CD4-positive, alpha-beta T cell treated with Interleukin-12 subunit alpha and Interleukin-12 subunit beta, for 1 hour (primary cell): ENCODE measurements at places on chromosomes 1 and 21.

- no peak for DNase-seq
Measured at GRCh38 chr1:155305881-155306391, 2.7 kb upstream of the FDPS start.

DNA sequence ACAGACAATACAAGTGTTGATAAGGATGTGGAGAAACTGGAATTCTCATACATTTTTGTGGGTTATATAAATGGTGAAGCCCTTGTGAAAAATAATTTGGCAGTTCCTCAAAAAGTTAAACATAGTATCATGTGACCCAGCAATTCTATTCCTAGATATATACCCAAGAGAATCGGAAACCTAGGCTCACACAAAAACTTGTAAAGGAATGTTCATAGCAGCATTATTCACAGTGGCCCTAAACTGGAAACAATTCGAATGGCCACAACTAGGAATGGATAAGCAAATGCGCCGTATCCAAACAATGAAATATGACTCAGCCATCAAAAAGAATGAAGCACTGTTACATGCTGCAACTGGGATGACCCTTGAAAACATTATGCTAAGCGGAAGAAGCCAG is 3.9 kb upstream of the CD247 start:
- no peak for DNase-seq

GRCh38 chr1:7471836-7472235 is 299.3 kb upstream of the VAMP3 start:
- no peak for DNase-seq

- peak; percentile 62 for DNase-seq
Measured at GRCh38 chr1:67211589-67212563, 45.6 kb downstream of the IL23R start.

GRCh38 chr1:85371021-85371420 is 93.9 kb downstream of the DDAH1 start:
- no peak for DNase-seq

DNA sequence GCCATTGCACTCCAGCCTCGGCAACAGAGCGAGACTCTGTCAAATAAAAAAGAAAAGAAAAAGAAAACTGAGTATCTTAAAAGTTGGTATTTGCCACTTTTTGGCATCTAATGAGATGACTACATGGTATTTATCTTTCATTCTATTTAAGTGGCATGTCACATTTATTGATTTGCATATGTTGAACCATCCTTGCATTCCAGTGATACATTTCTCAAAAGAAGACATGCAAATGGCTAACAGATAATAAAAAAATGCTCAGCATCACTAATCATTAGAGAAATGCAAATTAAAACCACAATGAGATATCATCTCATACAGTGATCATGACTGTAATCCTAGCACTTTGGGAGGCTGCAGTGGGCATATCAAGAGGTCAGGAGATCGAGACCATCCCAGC is 28.1 kb downstream of the SFPQ start:
- DNase-seq = no peak

DNA sequence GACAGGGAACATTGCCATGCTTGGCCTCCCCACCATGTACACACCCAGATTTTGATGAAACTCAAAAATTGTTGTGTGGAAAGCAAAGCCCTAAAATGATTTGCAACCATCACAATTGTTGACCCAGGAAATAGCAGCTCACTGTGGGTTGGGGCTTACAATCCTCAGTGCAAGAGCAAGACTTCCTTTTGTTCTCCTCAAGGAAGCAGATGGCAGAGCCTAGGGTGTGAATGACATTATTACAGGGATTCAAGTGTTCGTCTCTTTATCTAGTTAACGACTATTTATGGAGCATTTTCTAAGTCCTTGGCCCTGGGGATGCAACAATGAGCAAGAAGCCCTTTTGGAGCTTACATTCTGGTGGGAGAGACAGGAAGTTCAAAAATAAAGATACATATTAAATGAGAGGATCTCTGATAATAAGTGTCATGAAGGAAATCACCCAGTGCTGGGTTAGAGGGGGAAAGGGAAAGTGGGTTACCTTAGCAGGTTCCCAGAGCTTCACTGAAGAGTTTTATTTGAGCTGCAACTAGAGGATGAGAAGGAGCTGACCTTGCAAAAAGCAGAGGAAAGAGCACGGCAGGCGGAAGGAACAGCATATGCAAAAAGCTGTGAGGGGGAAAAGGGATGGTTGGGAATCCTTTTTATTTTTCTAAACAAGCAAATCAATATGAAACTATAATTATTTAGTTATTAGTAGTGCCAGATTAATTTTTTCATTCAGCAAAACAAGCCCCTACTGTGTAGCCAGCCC is 38.5 kb upstream of the ID3 start:
- DNase-seq = no peak

- DNase-seq = no peak
Measured at GRCh38 chr1:19396280-19396679, 84.2 kb downstream of the SLC66A1 start.

DNA sequence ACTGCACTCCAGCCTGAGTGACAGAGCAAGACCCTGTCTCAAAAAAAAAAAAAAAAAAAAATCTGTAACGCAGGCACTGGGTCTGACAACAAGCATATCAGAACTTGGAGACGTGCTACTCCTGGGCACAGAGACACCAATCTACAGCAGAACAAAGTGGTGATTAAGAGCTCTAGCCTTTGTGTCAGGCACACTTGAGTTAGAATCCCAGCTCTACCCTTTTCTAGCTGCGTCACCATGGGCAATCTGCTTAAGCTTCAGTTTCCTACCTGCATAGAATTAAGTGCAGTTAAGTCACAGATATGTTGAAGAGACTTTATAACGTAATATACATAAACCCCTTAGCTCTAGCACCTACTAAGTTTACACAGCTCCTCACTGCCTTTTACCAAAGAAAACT is 3.4 kb upstream of the CDCA8 start:
- DNase-seq = no peak

- no peak for DNase-seq
Measured at GRCh38 chr21:34761758-34762330, 93.0 kb downstream of the CLIC6 start.

DNA sequence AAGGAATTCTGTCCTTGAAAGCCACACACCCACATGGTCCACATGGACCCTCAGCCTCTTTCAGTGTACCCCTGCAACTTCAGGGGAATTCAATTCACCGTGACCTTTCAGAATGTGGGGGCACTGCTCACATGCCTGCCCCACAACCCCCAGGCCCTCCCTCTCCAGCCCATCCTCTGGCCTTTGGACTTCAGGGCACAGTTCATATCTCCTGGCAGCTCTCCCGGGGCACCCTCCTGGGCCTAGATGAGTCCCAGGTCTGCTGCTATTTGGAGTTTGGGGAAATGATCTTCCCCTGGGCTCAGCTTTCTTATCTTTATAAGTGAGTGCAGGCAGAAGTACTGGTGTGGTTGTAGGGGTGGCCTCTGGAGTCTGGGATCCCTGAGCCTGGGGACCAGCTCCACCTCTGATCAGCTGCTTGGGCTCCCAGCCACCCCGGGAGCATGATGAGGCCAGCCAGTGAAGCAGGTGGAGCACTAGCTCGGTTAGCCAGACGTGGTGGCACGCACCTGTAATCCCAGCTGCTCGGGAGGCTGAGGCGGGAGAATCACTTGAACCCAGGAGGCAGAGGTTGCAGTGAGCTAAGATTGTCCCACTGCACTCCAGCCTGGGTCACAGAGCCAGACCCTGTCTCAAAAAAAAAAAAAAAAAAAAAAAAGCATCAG is 15.8 kb downstream of the C1orf167 start:
- DNase-seq = no peak

- DNase-seq = no peak
Measured at GRCh38 chr1:62995173-62995572, 211.2 kb downstream of the ATG4C start.

DNA sequence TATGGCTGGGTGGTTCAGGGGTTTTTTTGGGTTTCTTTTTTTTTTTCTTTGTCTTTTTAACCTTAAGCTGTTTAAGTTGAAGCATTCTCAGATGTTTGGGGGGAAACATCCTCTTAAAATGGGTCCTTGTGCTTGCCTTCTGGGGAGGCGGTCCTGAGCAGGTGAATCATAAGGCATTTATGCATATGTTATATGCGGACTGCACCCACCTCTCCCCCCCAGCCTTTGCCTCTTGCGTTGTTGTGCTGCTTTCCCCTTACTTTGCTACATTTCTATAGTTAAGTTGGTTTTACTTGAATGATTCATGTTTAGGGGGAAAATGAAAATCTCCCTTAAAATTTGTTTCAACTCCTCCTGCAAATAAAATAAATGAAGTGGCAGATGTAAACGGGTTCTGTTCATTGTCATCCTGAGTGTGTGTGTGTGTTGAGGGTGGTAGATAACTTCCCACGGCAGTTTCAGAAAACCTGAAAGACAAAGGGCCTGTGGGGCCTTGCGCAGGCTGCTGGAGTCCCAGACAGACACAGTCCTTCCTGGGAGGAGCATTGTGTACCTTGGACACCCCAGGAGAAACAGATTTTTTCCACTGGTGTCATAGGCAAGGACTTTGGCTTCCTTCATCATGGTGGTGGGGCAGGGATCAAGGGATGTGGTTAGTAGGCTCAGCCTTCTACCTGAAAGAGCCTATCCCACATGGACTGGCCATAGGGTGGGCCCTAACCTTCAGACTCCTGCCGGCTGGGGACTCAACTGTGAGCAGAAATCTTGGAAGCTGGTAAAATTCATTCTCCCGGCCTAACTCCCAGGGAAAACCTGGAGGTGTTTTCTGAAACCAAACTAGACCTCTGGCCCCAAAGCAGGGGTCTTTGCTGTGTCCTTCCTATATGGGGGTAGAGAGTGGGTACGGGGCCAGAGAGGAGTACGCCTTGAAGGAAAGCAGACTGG is 926 bp upstream of the SH3D21 start:
- no peak for DNase-seq

DNA sequence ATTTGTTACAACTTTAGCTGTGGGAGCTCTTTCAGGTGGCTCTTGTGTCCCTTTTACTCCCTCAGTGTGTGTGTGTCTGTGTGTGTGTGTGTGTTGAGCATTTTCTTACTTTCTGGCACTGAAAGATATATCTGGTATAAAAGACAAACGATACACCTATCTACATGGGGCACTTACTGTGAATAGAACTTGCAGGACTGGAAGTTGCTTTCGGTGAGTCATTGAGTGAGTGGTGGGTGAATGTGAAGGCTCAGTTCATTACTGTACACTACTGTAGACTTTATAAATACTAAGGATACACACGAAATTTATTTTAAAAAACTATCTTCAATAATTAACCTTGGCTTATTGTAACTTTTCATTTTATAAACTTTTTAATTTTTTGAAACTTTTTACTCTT is 38.7 kb downstream of the BTBD8 start:
- no peak for DNase-seq

GRCh38 chr1:30756545-30757351 is 826 bp downstream of the LAPTM5 start:
- peak; percentile 79 for DNase-seq

GRCh38 chr1:2386636-2387611 is 4.4 kb downstream of the MORN1 start:
- DNase-seq = no peak

DNA sequence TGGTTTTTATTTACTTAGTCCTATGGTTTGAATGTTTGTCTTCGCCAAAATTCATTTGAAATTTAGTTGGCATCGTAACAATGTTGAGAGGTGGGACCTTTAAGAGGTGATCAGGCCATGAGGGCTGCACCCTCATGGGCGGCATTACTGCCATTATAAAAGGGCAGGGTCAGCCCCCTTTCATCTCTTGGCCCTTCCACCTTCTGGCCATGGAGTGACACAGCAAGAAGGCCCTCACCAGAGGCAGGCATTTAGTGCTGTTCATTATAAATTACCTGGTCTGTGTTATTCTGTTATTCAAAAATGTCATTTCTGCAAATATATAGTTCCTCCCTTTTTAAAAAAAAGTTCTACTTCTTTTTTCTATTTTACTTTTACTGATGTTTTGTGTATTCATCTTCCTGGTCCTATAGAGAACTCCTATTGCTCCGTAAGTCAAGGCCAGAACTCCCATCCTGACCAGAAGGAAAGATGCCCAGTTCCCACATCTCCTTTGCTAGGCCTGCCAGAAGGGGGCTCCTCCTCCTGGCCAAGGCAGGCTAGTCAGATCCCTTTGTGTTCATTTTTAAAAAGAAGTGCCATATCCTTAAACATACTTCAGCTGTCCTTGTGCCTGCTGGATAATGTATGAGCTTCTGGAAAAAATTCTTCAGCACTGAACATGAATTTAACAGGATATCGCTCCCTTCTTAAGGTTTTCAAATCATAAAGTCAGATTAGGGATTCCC is 10.0 kb upstream of the LBR start:
- DNase-seq = no peak

DNA sequence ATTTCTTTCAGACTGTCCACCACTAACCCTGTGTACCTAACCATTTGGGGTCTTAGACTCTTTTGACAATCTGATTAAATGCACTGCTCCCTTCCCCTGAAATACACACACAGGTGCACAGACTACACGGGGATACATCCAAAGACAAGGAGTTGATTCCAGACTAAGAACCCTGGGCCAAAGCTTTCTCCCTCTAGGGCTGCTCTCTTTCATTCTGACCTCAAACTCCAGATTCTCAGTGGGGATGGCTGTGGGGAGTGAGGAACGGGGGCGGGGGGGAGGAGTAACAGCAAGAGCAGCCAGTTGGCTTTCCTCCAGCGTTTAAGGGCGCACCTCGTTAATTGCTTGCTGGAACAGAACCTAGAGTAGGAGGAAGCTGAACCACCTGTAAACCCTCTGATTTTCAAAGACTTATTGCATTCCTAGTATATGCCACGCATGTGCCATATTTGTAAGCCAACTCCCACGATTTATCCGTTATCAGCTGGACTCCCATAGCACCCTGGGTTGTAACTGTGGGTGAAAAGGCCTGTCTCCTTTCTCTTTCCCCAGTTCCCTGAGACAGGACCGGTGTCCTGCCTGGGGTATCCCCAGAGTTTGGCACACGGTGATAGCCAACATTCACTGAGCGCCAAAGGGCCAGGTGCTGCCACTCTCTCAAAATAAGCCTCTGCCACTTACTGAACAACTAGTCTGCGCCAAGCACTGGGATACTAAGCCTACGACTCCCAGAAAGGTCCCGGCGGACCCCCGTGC is 920 bp downstream of the MTHFR start:
- peak; percentile 40 for DNase-seq

DNA sequence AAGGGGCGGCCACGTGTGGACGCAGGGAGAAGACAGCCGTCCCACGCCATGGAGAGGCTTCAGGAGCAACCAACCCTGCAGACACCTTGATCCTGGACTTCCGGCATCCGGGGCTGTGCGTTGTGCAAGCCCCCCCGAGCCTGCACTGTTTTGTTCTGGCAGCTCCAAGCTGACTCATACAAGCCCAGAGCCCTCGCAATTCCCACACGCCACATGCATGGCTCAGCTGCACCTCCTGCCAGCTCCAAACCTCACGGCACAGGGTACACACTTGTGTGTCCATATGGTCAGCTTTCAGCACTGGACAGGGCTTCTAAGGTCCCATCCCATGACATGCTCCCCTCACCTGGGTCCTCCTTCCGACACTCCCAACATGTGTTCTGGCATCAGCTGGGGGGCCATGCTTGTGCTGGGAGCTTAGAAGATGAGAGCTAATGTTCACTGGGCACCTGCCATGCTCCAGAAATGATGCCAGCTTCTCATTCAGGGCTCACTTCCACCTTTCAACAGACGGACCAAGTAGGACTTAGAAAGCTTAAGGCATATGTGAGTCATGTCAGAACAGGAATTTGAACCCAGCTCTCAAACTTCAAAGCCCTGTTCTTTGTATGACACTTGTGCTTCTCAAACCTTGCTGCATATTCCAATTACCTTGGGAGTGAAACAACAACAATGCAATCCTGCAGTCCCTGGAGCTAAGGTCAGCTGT is 137.3 kb downstream of the PGBD5 start:
- no peak for DNase-seq
